ENCODE measurements at places on chromosomes 16 and 17.

GRCh38 chr17:75442168-75443103, 14.0 kb upstream of the TMEM94 start:
- no peak for DNase-seq

GRCh38 chr16:56667581-56668571, at the start of gene MT1G:
TSS of gene MT1G (minus strand) at chr16:56668065. CDS start at chr16:56667993, 72 bp downstream.
- no peak for DNase-seq

- no peak for DNase-seq
These were observed 51.2 kb downstream of the LITAF start for GRCh38 chr16:11535494-11535893.

DNA sequence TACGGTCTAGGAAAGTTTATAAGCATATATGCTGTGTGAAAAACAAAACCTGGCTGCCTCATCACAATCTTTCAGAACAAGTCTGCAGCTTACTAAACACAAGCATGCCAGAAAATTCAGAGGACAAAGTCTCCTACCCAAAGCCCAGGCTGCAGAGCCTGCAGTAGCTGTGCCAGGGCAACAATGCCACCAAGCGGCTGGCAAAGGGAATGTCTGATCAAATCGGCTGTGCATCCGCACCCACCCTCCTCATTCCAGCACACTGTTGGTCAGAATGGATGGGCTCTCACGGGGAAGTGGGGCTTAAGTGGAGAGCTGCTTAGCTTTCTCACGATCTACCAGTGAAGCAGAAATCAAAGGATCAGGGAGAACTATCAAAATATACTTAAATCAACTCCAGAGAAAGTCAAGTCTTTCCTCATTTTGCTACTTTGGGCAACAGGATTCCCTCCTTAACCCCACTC, 73.5 kb downstream of the CYTH1 start:
- peak; percentile 43 for DNase-seq

DNA sequence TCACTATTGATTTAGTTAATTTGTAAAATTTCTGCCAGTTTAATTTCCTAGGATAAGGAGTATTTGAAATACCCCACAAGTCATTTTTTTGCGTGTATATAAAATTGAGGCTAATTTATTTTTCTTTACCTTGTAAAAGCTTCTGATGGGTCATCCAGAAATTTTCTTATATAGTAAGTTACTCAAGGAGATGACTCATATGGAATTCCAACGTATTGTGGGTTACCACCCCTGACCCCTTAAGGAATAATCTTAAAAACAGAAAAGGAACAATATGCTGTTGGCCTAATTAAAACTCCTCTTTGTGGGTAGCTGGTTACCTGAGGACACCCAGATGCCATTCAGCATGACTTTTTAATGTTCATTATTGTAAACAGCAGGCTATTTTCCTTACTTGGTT, 13.6 kb downstream of the HEATR6 start:
- no peak for DNase-seq

DNA sequence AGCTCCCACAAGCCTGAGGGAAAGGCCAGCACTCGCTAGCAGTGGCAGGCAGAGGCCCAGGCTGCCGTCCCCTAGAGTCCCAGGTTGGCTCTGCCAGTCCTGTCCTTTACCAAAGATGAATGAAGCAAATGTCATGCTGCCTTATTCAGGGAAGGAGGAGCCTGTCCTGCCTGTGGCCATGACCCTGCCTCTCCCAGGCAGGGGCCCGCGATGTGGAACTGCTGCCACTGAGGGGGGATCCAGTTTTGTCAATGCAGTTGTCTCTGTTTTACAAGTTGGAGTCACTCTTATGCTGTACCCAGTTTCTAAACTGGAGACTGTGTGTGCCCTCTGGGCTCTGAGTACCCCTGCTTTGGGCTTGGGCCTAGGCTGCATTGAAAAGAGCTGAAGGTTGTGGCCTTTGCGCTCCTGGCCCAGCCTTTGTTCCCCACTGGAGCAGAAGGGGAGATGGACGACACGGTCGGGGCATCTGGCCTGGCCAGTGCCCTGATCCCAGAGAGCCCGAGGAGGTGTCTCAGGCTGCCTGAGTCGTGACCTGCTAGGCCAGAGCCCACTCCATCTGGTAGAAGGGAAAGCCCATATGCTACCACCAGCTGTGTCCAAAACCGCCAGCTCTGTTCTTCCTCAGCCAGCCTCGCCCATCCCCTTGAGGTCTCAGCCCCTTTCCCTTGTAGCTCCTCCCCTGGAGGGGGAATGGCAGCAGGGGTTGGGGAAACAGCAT, 5.5 kb downstream of the LIMD2 start:
- DNase-seq, result no peak
